ENCODE measurements at places on chromosomes 12 and 14. TPM values are rescaled to one million over a fixed set of nuclear protein-coding genes. Genes with fewer than 3 reads are reported as not detected.

The PMCH gene
- 0.41 TPM for total RNA-seq

The REM2 gene
- 2.4 TPM for total RNA-seq

The ITGB7 gene
- not detected for total RNA-seq

The SLC4A8 gene
- total RNA-seq, result 25.3 TPM

The LIN7A gene
- total RNA-seq, result 44.4 TPM

The TMCC3 gene
- total RNA-seq, result 9.0 TPM

The KRT71 gene
- not detected for total RNA-seq

The SNX6 gene
- total RNA-seq, result 104 TPM

- DNase-seq, result no peak
Observed at GRCh38 chr12:47249082-47249481, 169.3 kb upstream of the AMIGO2 start.

GRCh38 chr12:21814327-21814726, 39.8 kb upstream of the KCNJ8 start:
- no peak for DNase-seq

DNA sequence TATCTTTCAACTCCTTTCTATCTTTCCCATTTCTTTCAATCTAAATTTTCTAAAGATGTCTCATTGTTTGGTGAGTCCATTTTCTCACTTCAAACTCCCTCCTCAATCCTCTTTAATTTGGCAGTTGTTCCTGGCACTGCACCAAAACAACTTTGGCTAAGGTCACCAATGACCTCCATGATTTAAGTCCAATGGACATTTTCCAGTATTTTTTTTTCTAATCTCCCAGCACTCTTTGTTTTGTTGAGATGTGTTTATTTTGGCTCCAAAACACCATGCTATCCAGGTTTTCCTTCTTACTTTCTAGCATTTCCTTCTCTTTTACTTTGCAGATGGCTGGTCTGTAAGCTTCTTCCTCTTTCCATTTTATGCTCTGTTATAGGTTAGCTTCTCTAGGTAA, 42.5 kb upstream of the OTOGL start:
- DNase-seq, result no peak

GRCh38 chr12:116821291-116821690, 60.0 kb downstream of the HRK start:
- no peak for DNase-seq

- DNase-seq, result no peak
Observed at GRCh38 chr14:23381871-23382270, 5.0 kb downstream of the CMTM5 start.

DNA sequence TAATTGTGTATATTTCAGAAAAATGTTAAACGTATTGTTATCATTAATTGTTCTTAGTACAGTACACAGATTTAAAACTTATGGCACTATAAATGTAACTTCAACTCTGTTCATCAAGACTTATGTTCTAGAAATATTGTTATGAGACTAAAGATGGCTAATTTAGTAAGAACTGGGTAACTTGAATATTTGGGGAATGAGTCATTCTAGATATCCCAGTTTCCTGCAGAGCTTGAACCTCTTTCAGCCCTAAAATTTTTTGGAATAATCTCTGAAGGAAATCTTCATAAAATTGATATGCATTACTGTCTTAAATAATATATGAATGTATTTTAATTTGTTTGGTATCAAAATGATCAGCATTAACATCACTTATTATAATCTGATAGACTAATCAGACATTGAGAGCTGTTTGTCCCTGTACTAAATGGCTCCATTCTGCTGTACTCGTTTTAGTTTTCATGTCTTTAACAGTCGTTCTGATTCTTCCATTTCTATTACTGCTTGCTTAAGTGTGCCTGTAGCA, 87.1 kb downstream of the VEZT start:
- no peak for DNase-seq

DNA sequence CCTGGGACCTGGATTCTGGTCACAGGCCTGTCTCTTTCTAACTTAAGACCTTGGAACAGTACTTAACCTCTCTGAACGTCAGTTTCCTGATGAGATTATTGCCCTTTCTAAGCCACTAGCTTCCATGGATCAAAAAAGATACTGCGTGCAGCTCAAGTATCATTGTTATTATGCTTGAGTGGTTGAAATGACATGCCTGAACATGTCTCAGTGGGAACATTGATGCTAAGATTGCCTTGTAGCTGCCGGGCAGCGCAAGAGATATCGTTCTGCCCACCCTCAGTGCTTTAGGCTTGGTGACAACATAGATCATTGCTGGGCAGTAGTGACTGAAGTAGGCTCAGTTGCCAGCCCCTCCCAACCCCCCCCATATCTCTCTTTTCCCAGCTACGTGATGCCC, 131.9 kb downstream of the SMOC1 start:
- DNase-seq, result no peak

DNA sequence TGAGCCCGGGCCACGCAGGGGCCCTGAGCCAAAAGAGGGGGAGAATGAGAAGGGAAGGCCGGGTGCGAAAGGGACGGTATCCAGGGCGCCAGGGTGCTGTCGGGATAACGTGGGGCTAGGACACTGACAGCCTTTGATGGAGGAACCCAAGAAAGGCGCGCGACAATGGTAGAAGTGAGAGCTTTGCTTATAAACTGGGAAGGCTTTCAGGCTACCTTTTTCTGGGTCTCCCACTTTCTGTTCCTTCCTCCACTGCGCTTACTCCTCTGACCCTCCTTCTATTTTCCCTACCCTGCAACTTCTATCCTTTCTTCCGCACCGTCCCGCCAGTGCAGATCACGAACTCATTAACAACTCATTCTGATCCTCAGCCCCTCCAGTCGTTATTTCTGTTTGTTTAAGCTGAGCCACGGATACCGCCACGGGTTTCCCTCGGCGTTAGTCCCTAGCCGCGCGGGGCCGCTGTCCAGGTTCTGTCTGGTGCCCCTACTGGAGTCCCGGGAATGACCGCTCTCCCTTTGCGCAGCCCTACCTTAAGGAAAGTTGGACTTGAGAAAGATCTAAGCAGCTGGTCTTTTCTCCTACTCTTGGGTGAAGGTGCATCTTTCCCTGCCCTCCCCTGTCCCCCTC, 3.0 kb downstream of the SSTR1 start:
- DNase-seq, result no peak

- DNase-seq, result no peak
Observed at GRCh38 chr12:112192475-112192874, 67.1 kb downstream of the TRAFD1 start.

GRCh38 chr12:65532162-65532561, 253.7 kb downstream of the MSRB3 start:
- no peak for DNase-seq

GRCh38 chr12:127726671-127727315, 540.2 kb upstream of the TMEM132C start:
- DNase-seq, result no peak

DNA sequence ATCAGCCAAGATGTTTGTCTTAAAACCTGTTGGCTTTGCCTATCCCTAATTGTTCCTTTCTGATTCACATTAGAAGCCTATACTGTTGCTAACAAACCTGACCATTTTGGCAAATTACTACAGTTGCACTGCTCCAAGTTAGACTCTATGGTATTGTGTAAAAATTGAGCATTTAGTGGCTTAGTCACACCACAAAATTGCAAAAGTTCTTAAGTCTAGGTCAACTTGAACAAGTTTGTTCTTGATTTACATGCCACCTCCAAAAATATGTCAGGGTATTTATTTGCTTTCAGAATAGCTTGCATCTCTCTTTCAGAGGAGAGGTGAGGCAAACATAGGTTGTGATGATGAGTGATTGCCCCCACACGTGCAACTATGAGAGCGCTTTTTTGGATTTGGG, 27.0 kb upstream of the PTHLH start:
- no peak for DNase-seq

DNA sequence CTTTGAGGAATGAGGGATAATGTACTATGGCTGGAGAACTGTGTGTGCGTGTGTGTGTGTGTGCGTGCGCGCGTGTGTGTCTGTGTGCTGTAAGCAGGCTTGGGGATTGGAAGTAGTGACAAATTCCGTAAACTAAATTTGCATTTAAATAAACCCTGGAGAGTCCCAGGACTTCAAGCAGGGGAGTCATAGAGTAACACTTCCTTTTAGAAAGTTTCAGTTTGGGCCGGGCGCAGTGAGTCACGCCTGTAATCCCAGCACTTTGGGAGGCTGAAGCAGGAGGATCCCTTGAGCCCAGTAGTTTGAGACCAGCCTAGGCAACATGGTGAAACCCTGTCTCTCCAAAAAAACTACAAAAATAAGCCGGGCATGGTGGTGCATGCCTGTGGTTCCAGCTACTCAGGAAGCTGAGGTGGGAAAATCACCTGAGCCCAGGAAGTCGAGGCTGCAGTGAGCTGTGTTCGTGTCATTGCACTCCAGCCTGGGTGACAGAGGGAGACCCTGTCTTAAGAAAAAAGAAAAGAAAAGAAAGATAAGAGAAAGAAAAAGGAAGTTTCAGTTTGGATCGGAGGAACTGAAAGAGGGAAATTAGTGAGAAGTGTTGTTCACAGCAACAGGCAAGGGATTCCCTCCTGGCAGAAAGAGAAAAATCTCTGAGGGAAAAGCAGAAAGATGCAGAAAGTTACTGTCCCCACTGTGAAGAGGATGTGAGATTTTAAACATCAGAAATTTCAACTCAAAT, 222.7 kb upstream of the SOX5 start:
- DNase-seq, result no peak

GRCh38 chr14:104428333-104428851, 151.2 kb upstream of the C14orf180 start:
- no peak for DNase-seq

- no peak for DNase-seq
Observed at GRCh38 chr12:95201056-95201670, 16.1 kb downstream of the FGD6 start.

DNA sequence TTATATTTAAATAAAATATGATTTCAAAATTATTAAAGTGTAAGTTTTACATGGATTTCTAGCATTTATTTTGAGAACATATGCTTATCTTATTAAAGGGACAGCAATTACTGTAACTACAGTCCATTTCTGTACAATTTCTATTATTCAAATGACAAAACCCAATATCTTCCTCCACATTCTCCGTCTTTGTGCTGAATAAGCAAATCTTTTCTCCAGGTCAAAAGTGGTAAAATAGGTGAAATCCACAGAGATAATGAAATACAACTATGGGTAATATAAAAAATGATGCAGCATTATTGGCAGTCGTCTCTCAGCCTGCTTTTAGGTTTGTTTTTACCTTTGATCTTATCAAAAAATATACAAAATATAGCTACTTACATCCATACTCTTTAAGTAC, 79.4 kb upstream of the OTX2 start:
- DNase-seq, result no peak

- DNase-seq, result no peak
Observed at GRCh38 chr12:50121641-50122040, 9.6 kb downstream of the COX14 start.

DNA sequence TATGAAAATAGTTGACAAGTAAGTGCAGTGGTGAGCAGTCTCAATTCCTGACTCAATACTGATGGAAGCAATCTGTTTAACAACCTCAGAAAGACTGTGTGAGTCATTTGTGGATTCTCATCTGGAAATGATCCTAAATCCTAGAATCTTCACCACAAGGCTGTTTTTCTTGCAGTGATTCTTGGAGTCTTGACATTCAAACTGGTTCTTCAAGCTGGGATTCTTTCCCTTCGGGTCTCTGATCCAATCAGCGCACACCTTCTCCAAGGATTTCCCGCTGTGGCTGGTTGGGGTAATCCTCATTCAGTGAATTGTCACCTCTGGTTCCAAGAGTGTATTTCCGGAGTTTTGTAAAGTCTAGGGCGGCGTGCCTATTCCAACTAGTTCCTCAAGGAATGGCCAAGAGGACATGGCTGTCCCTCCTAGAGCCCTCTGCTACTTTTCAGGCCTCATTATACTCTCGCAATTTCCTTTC, 37.7 kb upstream of the FOXJ2 start:
- DNase-seq, result no peak

DNA sequence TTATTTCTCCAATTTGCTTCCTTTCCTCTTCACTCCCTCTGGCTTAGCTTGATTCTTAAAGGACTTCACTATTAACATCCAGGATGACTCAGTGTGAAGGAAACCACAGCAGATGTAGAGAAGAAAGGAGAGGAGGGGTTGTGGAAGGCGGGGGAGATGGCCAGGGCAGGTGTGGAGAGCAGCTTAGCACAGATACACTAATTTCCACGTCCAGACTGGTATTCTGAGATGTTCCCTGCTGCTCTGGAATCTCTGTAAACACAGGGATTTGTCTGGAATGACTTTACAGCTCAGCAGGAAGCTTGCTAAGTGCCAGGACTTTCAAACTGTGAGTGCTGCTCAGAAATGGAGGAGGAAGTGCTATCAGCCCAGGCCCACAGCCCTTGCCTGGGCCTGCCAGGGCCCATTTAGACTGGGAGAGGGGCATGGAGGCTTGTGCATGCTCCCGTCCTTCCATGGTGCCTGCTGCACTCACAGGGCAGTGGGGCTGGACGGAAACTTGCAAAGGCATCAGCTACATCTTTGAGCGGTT, 202.5 kb upstream of the DDHD1 start:
- DNase-seq, result no peak

GRCh38 chr12:92408072-92408900, 262.6 kb upstream of the BTG1 start:
- no peak for DNase-seq

GRCh38 chr12:76119887-76120286, 35.4 kb upstream of the NAP1L1 start:
- no peak for DNase-seq

- DNase-seq, result no peak
Observed at GRCh38 chr12:95102916-95103671, 29.7 kb upstream of the NR2C1 start.

DNA sequence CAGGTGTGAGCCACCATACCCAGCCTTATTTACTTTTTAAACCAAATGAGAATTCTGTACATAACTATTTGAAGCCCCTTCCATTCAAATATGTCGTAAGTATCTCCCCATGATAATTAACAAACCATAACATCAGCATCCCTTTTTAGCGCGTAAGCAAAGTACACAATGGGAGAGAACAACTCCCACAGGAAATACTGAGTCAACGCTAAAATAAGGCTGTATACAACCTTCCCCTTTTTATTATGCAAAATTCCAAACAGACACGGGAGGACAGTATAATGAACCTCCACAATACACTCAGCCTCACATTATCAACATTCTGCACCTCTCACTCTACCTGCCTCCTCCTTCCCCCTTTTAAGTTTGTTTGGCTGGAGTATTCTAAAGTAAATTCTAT, 73.5 kb downstream of the CCDC88C start:
- DNase-seq, result no peak

- no peak for DNase-seq
Observed at GRCh38 chr14:42710071-42710470, 1103.4 kb downstream of the LRFN5 start.

DNA sequence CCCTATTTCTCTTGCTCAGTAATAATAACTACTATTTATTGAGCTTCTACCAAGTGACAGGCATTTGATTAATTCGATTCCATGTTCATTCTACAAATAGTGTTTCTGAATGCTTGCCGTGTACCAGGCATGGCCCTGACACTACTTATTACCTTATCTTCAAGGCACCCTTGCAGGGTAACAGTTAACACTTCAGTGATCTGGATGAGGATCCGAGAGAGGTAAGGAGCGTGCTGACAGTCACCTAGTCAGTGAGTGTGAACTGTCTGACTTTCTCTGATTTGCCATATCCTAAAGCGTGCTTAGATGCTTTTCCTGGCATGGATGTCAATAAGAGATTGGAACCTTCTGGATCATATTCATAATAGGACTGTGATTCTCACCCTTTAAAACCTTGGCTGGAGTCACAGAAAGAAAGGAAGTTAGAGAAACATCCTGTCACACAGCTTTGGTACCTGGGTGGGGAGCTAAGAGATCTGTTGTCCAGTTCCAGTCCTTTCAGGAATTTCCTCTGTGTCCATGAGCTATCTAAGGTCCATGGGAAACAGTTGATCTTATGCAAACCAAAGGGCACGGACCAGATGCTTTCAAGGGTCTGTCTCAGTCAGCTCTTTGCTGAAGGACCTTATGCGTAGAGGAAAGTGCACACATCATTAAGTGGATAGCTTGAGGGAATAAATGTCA, 54.8 kb downstream of the PPFIBP1 start:
- no peak for DNase-seq
